ENCODE measurements at places on chromosomes 16 and 17. TPM values are rescaled to one million over a fixed set of nuclear protein-coding genes. Genes with fewer than 3 reads are reported as not detected.

IGF2BP1 gene
- not detected for total RNA-seq

GRCh38 chr17:36808180-36808661, 129.1 kb upstream of the LHX1 start:
- H3K27me3 ChIP-seq, result peaks cover 70% of the 10 kb centered on the region
- H3K27ac ChIP-seq, result no peak overlapping the region
- no peaks in the 10 kb centered on the region for H3K36me3 ChIP-seq
- no peak overlapping the region for H3K4me3 ChIP-seq
- no peak for DNase-seq

CARD14 gene
- total RNA-seq, result 4.4 TPM

DNA sequence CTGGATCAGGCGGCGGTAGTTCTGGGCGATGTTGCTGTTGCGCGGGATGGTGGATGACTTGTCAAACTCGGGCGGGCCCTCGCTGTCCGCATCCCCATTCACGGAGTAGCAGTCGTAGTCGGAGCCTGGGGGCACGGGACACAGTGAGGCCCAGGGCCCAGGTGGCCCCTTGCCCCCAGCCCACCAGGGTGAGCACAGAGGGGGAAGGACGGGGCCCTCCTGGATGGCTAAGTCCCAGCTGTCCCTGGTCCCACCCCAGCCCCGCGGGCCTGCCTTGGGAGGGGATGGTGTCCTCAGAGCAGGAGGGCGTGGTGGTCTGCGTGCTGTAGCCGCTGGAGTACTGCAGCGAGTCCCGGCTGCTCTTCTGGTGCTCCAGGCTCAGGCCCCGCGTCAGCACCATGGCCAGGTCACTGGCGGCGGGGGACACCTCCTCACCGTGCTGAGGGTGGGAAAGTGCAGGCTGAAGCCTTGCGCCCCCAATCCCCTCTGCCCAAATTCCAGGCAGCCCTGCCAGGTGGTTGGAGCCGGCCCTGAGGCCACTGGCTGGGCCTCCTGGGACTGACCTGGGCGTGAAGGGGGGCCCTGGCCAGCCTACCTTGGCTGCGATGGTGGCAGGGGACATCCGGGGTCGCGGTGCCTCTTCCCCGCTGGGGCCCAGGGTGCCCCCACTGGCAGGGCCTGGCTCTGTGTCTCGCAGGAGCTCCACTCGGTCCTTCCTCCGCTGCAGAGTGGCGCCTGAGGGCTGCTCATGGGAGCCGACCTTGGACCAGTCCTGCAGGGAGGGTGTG, 18.2 kb downstream of the IL34 start:
- no peak overlapping the region for H3K4me3 ChIP-seq
- peaks cover 7% of the 10 kb centered on the region for H3K36me3 ChIP-seq
- H3K27me3 ChIP-seq, result no peaks in the 10 kb centered on the region

C16orf86 gene
- total RNA-seq, result 31.2 TPM

PABPN1L gene
- not detected for total RNA-seq

- no peak overlapping the region for H3K27ac ChIP-seq
- no peaks in the 10 kb centered on the region for H3K36me3 ChIP-seq
- H3K4me1 ChIP-seq, result peaks cover 14% of the 10 kb centered on the region
- H3K27me3 ChIP-seq, result no peaks in the 10 kb centered on the region
- H3K4me3 ChIP-seq, result no peak overlapping the region
Measured at GRCh38 chr17:6455321-6455705, 11.1 kb downstream of the PIMREG start.

TMEM88 gene
- total RNA-seq, result 41.7 TPM

DNA sequence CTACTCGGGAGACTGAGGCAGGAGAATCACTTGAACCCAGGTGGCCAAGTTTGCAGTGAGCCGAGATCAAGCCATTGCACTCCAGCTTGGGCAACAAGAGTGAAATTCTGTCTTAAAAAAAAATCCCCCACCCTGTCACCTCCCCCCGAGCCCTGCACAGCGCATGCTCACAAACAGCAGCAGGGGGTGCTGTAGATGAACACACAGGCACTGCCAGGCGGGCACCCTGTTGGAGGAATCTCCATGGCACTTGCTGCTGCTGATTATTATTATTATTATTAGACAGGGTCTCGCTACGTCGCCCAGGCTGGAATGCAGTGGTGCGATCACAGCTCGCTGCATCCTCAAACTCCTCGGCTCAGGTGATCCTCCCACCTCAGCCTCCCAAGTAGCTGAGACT, 24.6 kb downstream of the FZD2 start:
- no peak for DNase-seq
- H3K27ac ChIP-seq, result no peak overlapping the region
- H3K36me3 ChIP-seq, result no peaks in the 10 kb centered on the region
- no peak overlapping the region for H3K4me3 ChIP-seq
- H3K4me1 ChIP-seq, result no peaks in the 10 kb centered on the region

CCL2 gene
- 47.5 TPM for total RNA-seq

TM4SF5 gene
- not detected for total RNA-seq

- peak; percentile 47 for DNase-seq
- no peaks in the 10 kb centered on the region for H3K4me1 ChIP-seq
- no peak overlapping the region for H3K27ac ChIP-seq
- H3K36me3 ChIP-seq, result no peaks in the 10 kb centered on the region
Measured at GRCh38 chr17:15364615-15365014, 23.2 kb upstream of the TEKT3 start.

KCTD13 gene
- 31.0 TPM for total RNA-seq

DNA sequence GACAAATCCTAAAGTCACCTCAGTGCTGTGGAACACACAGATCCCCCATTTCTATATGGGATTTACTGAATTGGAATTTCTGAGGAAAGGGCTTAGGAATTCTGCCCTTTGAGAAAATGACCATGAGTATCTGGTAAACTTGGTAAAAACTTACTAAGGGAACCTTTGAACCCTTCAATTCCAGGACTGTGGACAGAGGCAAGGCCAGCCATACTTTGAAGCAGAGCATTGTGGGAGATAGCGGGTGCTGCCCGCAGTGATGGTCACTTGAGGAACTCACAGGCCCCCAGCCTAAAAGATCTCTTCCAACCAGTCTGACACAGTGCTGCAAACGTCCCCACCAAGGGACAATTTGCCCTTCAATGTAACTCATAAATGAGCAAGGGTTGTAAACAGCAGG, 61.4 kb downstream of the IRX6 start:
- H3K4me1 ChIP-seq, result no peaks in the 10 kb centered on the region
- H3K36me3 ChIP-seq, result no peaks in the 10 kb centered on the region
- no peaks in the 10 kb centered on the region for H3K27me3 ChIP-seq
- H3K4me3 ChIP-seq, result no peak overlapping the region

SBK1 gene
- total RNA-seq, result 0.22 TPM

NPIPB13 gene
- 5.1 TPM for total RNA-seq

DNA sequence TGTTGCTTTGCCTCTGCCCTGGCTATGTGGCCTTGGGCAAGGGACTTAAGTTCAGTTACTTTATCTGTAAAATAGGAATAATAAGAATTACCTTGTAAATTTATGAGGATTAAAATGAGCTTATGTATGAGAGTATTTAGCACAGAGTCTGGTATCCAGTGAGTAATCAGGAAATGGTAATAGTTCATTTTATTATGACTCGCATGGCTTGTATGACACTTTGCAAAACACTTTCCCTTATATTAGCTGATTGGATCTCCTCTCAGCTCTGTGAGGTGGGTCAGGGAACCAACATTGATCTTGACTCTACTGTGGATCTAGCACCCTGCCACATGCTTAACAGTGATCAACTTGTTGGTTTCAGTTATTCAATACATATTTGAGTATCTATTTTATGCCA, 8.3 kb upstream of the CDH3 start:
- H3K27ac ChIP-seq, result peak overlapping the region; percentile 17
- no peak for DNase-seq

GRCh38 chr16:1556254-1556653, 22.8 kb downstream of the TMEM204 start:
- H3K27me3 ChIP-seq, result no peaks in the 10 kb centered on the region
- H3K4me3 ChIP-seq, result no peak overlapping the region
- DNase-seq, result no peak
- H3K4me1 ChIP-seq, result no peaks in the 10 kb centered on the region

ARL5C gene
- total RNA-seq, result not detected

DNA sequence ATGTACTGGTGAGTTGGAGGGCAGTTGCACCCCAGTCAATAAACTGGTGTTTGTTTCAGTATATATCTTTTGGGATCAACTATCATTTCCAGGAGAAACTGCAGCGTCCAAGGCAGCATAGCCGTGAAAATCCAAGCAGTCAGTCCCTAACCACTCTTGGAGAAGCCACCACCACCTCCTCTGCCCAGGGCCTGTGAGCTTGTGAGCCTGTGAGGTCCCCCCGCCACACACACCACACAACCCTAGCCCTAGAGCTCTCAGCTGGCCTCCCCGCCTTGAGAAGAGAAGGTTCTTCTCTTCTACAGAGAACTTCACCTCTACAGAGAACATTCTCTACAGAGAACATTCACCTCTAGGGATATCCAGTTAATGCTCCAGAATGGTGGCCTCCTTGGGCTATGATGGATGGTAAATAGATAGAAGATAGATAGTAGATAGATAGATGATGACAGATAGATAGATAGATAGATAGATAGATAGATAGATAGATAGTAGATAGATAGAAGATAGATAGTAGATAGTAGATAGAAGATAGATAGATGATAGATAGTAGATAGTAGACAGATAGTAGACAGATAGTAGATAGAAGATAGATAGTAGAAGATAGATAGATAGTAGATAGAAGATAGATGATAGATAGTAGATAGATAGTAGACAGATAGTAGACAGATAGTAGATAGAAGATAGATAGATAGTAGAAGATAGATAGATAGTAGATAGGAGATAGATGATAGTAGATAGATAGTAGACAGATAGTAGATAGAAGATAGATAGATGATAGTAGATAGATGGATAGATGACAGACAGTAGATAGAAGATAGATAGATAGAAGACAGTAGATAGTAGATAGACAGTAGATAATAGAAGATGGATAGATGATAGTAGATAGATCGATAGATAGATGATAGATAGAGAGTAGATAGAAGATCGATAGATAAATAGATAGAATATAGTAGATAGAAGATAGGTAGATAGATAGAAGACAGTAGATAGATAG, 13.7 kb downstream of the ALOX15B start:
- peaks cover 13% of the 10 kb centered on the region for H3K27me3 ChIP-seq
- no peak overlapping the region for H3K27ac ChIP-seq
- H3K4me1 ChIP-seq, result peaks cover 5% of the 10 kb centered on the region
- DNase-seq, result no peak

PPP1R9B gene
- 28.4 TPM for total RNA-seq

DNA sequence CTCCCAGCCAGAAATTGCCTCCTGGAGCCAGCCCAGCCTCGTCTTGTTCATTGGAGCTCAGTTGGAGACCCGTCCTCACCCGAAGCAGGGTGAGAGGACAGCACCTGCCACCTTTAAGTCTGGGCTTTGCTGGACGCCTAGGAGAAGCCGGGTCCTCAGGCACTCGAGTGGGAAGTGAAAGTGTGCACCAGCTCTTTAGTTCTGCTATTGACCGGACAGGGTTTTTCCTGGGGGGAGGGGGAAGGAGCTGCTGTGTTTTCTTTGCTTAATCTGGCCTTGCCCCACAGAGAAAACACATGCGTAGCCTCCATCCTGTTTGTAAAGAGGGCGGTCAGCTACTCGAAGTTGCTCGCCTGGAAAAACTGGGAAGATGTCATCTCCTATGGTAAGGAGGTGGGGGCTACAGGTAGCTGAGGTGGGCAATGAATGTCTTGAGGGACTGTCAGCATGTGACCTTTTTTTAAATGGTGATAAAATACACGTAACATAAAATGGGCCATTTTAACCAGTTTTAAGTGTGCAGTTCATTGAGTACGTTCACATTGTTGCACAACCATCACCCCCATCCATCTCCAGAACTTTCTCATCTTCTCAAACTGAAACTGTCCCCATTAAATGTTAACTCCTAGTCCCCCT, 34.4 kb downstream of the CMIP start:
- H3K36me3 ChIP-seq, result no peaks in the 10 kb centered on the region
- H3K4me3 ChIP-seq, result no peak overlapping the region
- peaks cover 53% of the 10 kb centered on the region for H3K4me1 ChIP-seq
- peak overlapping the region; percentile 34 for H3K27ac ChIP-seq
- H3K27me3 ChIP-seq, result no peaks in the 10 kb centered on the region
- DNase-seq, result peak; percentile 61

GRCh38 chr17:75996665-75997590, 3.7 kb upstream of the CDK3 start:
- H3K27me3 ChIP-seq, result no peaks in the 10 kb centered on the region
- peaks cover 11% of the 10 kb centered on the region for H3K4me1 ChIP-seq
- DNase-seq, result no peak
- no peak overlapping the region for H3K27ac ChIP-seq
- H3K36me3 ChIP-seq, result no peaks in the 10 kb centered on the region

NUFIP2 gene
- total RNA-seq, result 35.4 TPM

DNA sequence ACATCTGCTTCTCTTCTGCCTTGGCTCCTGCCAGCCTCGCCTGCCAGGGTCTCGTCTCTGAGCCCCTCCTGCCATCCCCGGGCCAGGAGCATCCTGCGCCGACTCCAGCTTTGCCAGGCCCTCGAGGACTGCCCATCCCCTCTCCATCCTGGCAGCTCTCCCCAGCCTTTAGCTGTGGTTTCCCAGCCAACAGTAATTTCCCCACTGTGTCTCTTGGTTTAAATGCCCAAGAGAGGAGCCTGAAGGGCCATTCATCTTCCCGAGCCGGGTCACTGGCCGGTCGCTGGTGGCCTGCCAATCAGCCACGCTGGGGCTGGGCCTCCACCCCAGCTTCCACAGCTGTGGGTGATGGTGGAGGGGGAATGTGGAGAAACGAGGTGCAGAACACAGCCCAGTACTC, 47.8 kb downstream of the MRC2 start:
- no peak overlapping the region for H3K4me3 ChIP-seq
- no peaks in the 10 kb centered on the region for H3K36me3 ChIP-seq
- H3K27me3 ChIP-seq, result no peaks in the 10 kb centered on the region

DNA sequence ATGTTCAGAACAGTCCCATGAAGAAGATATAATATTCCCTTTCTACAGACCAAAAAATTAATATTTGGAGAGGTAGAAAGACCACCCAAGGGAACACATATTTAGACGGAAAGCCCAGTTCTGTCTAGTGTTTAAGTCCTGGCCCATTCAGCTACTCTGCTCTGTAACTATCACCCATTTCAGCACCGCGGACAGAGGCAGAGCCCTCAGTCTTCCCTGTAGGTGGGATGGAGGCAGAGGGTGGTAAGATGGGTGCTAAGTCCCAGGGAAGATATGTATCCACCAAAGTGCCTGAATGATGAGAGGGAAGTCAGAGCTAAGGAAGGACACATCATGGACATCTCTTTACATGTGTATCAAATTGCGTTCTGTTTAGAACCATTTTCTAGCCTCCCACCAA, 27.8 kb upstream of the C16orf78 start:
- no peaks in the 10 kb centered on the region for H3K4me1 ChIP-seq
- H3K36me3 ChIP-seq, result no peaks in the 10 kb centered on the region
- H3K27ac ChIP-seq, result no peak overlapping the region
- no peaks in the 10 kb centered on the region for H3K27me3 ChIP-seq

GRCh38 chr16:67651847-67652246, 6.9 kb downstream of the CARMIL2 start:
- H3K4me1 ChIP-seq, result peaks cover 6% of the 10 kb centered on the region
- DNase-seq, result no peak
- peaks cover 4% of the 10 kb centered on the region for H3K36me3 ChIP-seq
- H3K27me3 ChIP-seq, result peaks cover 79% of the 10 kb centered on the region
- no peak overlapping the region for H3K27ac ChIP-seq

STXBP4 gene
- total RNA-seq, result 21.6 TPM

GRCh38 chr17:27408891-27409290, 47.4 kb upstream of the KSR1 start:
- DNase-seq, result no peak
- no peak overlapping the region for H3K4me3 ChIP-seq
- H3K27ac ChIP-seq, result no peak overlapping the region
- peaks cover 16% of the 10 kb centered on the region for H3K4me1 ChIP-seq
- H3K36me3 ChIP-seq, result no peaks in the 10 kb centered on the region
- H3K27me3 ChIP-seq, result no peaks in the 10 kb centered on the region
